Renal cortical epithelial cell (primary cell): ENCODE measurements at places on chromosomes 5 and 9.

DNA sequence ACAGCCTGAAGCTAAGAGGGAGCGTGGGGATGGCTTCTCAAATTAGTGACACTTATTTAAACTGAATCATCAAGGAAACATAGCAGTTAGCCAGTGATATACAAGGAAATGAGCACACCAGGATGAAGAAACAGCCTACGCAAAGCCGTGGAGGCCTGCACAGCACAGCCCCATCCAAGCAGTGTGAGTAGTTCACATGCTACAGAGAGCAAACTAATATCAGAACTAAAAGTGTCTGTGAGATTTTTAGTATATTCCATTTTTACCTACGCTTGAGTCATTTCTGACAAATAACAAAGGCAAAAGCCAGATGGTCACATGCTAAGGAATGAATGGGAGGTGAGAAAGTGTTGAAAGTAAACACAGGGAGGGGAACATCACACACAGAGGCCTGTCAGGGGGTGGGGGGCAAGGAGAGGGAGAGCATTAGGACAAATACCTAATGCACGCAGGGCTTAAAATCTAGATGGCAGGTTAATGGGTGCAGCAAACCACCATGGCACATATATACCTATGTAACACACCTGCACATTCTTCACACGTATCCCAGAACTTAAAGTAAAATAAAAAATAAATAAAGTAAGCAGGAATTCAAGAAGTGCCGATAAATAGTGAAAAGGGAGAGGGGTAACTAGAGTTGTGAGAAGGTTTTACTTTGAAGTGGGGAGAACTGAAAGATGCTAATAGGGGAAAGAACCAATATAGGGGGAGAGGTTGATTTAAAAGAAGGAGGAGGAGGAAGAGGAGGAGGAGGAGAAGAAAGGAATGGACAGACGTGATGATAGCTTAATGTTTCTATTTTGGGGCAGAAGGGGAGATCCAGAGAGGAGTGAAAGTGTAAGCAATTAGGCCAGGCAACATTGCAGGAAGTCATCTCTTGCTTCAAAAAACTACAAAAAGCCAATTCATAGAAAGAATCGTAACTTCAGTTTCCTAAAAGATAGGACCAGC lies 100.9 kb upstream of the PTGER4 start:
- no peak for DNase-seq

- no peak for DNase-seq
Observed at GRCh38 chr5:13997514-13997913, 53.0 kb upstream of the DNAH5 start.

GRCh38 chr5:154576429-154576806 lies 98.4 kb upstream of the HAND1 start:
- no peak for DNase-seq

GRCh38 chr9:10212702-10213101 lies 400.1 kb downstream of the PTPRD start:
- no peak for DNase-seq

DNA sequence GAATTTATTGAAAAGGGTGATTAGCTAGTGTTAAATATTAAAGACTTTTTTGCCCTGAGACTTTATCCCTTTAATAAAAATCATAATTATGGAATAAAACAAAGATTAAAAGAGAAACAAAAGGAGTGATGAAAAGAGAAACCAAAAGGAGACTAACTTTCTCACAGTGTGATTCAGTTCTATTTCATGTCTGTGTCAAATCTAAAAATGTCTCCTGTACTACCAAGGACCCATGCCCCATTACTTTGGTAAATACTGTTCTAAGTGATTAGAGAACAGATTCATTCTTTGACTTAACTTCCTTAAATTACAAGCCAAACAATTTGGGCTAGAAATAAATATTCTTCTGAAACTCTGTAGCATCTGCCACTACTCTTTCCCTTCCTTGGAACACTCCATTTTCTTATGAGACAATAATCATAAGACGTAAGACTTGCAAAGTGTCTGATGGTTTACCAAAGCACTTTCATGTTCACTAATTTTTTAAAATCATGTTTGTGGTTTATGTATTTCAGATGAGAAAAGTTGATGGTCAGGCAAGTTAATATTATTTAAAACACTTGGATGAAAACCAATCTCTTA lies 319.0 kb downstream of the EBF1 start:
- DNase-seq = no peak

GRCh38 chr5:128695791-128696530 lies 157.9 kb upstream of the FBN2 start:
- DNase-seq = no peak

DNA sequence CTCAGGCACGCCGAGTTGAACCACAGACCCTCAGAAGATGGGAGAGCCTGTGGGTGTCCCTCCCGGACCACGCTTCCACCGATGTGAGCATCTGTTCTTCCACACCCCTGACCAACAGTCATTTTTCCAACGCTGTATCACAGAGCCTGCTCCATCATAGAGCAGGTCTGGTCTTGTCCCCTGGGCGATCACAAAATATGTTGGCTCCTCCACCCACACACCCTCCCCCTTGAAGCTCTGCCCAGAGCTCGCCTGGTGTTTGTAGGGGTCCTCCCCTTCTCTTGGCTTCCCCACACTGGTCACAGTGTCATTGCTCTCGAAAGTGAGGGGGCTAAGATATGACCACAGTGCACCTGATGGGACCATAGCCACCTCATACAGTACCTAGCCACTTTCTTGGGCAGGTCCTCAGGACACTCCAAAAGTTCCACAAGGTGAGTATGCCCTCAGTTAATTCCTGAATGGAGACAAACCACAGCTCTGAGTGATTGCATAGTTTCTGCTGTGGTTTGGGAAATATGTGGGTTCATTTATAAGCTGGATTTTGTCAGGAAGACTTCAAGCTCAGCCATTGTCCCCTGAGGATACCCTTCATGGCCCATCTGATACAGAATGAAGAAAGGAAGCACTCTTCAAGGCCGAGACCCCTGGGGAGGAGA lies 3.5 kb upstream of the ZNF618 start:
- no peak for DNase-seq

DNA sequence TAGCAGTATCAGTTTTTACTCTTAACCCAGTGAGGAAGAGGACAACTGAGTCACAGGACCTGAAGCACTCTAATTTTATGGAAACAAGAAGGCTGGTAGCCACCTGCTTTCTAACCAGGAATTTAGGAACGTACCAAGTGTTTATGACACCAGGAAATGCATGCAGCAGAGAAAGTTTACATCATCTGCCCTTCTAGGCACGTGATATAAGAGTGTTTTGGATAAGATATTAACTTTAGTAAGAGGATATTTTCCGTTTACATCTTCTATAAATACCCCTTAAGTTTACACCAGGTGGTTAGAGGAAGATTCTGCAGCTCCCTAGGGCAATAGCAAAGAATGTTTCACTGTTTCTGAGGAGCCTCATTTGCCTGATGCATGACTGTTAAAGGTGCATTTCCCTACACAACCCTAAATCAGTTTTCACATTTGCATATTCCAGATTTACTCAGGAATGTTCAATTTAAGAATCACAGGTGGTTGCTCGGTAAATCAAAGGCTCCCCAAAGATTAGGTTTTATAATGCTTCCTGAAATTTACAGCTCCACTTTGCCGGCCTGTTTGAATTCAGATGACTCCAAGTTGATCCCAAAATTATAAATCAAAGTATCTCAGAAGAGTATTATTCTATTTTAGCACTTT lies 1.8 kb downstream of the TSC1 start:
- peak; percentile 45 for DNase-seq

- peak; percentile 63 for DNase-seq
Observed at GRCh38 chr9:14080959-14081542, 232.9 kb downstream of the NFIB start.

GRCh38 chr5:167565189-167565954 lies 726.1 kb upstream of the WWC1 start:
- DNase-seq = peak; percentile 40

DNA sequence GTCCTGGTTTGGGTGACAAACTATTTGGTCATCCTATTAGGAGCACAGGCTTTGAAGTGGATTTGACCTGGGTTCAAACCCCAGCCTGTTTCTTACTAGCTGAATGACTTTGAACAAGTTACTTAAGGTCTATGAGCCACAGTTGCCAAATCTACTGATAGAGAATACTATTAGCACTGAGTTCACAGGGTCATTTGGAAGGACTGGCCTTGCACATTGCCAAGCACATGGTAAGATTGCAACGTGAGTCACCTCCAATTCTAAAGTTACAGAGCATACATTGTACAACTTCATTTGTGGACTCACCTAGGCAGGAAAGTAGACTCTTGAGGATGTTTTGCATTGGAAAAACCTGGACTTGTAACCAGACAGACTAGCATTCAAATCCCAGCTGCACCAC lies 38.9 kb downstream of the MFAP3 start:
- peak; percentile 89 for DNase-seq

DNA sequence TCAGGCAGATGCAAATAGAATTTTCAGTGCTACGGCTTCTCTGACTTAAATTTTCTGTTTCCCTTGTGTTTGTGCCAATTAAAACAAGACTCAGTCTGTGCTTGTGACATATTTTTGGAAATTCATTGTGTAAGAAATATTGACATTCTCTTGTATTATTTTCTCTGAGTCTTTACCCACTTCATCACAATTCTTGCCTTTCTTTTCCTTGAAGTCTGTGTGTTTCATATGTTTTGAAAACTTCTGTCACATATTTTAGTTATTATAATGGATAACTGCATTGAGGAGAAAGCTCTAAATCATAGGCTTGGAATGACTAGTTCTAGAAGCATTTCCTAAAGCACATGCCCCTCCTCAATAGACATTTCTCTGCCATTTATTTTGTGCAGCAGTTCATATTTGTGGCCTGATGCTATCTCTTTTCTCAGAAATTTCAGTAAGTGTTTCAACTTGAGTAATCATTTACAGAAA lies 206.6 kb downstream of the PALM2AKAP2 start:
- DNase-seq = peak; percentile 80

- DNase-seq = no peak
Observed at GRCh38 chr5:138458384-138458783, 6.9 kb upstream of the EGR1 start.

DNA sequence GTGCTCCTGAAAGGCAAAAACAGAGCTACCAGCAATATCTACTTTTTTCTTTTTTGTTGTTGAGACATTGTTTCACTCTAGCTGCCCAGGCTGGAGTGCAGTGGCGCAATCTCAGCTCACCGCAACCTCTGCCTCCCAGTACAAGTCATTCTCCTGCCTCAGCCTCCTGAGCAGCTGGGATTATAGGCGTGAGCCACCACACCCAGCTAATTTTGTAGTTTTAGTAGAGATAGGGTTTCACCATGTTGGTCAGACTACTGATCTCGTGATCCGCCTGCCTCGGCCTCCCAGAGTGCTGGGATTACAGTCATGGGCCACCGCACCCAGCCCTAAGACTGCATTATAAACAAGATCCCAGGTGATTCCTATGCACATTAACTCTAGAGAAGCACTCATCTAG lies 17.0 kb downstream of the PLPP1 start:
- no peak for DNase-seq

- DNase-seq = peak; percentile 74
Observed at GRCh38 chr5:170216257-170216864, 16.4 kb upstream of the C5orf58 start.

- peak; percentile 90 for DNase-seq
Observed at GRCh38 chr5:96067894-96068614, 106.4 kb upstream of the ELL2 start.

DNA sequence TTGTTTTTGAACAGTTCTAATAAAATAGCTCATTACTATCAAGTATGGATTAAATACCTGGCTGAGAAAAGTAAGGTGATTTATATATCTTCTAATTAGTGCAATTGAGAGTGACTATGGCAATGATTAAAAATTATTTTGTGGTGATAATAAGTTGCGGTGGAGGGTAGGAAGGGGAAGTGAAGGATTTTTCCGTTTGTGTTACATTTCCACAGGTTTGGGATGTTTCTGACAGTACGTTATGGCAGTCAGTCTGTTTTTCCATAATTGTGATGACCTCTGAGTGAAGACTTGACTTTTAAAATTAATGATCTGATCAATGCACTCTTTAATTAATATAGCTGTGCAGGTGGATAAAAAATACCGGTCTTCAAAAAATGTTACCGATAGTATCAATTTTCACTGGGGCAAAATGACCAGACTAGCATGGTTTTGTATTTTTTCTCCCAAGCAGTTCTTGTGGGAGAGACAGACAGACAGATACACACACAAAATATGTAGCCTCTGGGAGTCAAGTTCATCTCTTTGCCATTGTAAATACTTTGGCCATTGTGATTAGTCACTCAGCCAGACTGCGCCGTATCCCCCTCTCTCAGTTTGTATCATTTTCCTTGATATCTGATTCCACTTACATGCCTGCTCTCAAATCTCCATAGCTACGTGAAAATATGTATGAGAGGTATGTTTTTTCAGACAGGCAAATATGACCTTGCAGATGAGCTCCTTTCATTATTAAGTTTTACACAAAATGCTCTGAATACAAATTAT lies 60.2 kb downstream of the ARHGAP26 start:
- DNase-seq = no peak

DNA sequence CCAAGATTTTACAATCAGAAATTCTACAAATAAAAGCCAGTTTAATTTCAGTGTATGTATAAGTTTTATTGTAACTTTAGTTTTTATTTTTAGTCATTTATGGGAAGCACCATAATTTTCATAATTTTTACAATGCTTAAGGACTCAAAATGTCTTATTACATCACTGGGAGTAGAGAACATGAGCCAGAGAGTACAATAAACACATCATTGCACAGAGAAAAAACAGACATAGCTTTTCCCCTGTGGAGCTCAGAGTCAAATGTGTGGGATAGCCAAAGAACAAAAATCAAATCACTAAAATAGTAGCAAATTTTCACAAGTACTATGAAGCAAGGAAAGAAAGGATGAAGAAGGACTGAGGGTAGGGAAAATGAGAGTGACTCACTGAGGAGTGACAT lies 5.5 kb upstream of the JAKMIP2 start:
- DNase-seq = no peak

DNA sequence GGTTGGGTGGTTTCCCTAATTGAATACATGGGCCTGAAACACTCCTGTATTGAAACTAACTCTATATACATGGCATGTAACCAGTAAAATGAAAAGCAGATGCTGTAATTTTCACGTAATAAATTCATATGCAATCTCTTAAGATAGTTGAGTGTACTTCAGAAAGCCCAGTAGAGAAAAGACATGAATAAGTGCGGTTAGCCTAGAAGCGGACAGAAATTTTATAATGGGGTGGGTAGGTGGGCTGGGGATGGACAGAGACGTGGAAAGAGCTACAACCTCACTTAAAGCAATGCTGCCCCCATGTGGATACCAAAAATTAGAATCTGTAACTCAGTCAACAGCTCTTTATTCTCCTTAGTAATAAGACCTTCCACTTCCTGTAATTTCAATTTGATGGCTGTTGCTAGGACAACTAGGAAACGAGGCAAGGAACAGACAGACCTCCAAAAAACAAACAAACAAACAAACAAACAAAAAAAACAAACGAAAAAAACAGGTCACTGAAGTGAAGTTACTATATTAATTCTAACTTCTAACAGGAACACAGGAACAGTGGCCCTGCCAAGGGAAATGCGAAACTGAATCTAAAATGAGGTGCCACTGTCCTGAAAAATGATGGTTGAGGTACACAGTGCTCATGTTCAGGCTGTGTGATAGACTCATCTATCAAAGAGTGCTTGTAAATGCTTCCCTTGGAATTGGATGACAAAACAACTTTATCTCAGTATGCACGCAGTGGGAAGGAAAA lies 103.4 kb upstream of the GNA14 start:
- DNase-seq = peak; percentile 59

- DNase-seq = no peak
Observed at GRCh38 chr5:142184988-142185387, 76.4 kb downstream of the NDFIP1 start.
